Left lung (tissue), 14 donors: ENCODE measurements at places on chromosomes 16 and 17. TPM values are rescaled to one million over a fixed set of nuclear protein-coding genes. Genes with fewer than 3 reads are reported as not detected.

- no peak for DNase-seq
These were observed 29.7 kb upstream of the FASN start for GRCh38 chr17:82127704-82128103.

GRCh38 chr17:80558046-80558445, 13.4 kb downstream of the RPTOR start:
- no peak for DNase-seq

DNA sequence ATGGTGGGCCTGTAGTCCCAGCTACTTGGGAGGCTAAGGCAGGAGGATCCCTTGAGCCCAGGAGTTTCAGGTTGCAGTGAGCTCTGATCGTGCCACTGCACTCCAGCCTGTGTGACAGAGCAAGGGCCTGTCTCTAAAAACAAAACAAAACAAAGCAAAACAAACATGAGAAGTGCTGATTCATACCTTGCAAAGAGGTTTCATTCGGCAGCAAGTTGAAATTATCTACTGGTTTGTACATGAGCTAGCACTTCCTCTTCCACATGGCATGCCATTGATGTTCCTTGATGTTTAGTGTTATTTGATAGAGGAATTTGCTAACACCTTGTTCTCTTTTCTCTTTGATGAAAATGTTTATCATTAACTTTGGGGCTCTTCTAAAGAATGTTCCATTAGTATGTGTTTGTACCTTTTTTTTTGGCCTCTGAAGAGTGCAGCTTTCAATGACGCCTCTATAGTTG, 50.6 kb downstream of the SPECC1 start:
- no peak for DNase-seq

GRCh38 chr16:30942426-30942806, 6.5 kb upstream of the ORAI3 start:
- DNase-seq, result no peak

DNA sequence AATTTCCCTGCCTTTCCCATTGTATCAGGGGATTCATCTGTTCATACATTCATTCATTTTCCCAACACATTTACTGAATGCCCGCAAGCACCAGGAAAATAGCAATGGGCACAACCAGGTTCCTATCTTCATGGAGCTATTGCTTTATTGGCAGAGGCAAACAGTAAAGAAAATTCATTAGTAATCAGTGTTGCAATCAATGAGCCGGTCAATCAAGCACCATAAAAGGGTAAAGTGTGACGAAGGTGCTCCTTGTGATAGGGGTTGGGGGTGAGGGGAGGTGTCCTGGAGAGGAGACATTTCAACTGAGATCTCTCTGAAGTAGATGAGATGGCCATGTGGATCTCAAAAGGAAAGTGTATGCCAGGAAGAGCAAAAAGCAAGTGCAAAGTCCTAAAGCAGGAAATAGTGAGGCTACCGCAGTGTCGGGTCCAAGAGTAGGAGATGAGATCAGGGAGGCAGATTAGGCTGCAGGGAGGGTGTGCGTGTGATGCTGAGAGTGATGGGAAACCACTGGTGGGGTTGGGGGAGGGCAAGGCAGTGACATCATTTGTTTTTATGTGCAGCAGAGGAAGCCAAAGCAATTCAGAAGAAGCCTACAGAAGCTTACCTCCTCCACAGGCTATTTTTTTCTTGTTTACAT, 28.4 kb downstream of the CDH13 start:
- DNase-seq, result no peak

GRCh38 chr17:69342896-69343644, 16.1 kb upstream of the ABCA5 start:
- DNase-seq, result no peak

DNA sequence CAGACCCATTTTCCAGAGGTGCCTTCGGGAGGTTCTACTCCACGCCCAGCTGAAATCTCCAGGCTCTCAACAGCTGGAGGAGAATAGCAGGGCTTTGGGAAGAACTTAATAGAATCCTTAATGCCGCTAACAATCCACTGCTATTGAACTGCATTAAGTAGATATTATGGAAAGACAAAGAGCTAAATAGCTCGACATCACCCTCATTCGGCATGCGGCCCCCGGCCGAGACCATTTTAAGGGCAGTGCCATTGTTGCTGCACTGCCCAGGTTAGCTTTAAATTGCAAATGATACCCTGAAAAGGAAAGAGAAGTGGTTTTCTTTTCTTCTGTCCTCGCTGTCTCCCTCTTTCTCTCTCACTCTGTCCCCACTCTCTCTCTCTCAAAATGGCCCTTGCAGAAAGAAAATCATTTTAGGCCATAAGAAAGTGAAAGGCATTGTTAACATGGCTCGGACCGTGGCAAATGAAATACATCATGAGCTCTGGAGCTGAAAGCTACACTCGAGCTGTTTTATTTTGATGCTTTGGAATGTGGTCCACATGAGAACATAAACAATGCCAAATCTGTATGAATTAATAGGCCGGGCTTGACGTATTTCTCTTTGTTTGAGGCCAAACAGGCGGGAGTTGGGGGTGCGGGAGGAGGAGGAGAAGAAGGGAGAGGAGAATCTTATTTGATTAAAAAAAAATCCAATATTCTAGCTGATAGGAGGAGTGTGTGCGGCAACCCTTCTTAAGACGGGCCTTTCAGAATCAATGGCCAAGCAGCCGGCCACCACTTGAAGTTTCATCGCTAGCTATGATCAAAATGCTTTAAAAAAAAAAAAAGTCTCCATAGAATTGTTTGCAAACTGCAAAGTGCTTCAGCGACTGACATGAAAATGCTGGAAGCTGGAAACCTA, 298.8 kb upstream of the IRX3 start:
- DNase-seq, result no peak

DNA sequence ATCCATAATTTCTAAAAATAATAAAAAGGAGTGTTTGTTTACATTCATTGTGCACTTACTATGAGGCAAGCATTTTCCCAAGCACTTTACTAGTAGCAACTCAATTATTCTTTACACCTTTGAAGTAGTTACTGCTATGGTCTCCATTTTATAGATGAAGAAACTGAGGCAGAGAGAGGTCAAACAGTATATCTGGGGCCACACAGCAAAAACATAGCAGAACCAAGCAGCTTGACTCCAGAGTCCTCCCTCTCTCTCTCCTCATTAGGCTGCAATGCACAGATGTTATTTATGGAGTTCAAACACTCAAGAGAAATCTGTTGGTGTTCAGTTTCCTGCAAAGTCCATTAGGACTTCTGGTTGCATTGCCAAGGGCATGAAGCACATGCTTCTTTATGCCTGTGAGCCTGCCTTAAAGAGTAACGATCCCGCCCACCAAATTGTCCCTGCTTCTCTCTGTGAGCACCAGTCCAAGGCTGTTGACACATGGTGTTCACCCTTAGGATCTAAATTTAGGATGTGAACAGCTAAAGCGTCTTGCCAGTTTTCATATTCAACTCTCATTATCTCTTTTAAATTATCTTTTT, 44.0 kb downstream of the GPRC5B start:
- DNase-seq, result no peak

The LPO gene
- 0.10 TPM for polyA plus RNA-seq

The IRX5 gene
- 31.1 TPM for polyA plus RNA-seq

The SLC35G6 gene
- 0.34 TPM for polyA plus RNA-seq

The NOG gene
- polyA plus RNA-seq, result 1.5 TPM
